ENCODE measurements at places on chromosomes 12 and 14.

- peak; percentile 12 for DNase-seq
These were observed 35.5 kb downstream of the CCDC60 start for GRCh38 chr12:119369907-119370546.

DNA sequence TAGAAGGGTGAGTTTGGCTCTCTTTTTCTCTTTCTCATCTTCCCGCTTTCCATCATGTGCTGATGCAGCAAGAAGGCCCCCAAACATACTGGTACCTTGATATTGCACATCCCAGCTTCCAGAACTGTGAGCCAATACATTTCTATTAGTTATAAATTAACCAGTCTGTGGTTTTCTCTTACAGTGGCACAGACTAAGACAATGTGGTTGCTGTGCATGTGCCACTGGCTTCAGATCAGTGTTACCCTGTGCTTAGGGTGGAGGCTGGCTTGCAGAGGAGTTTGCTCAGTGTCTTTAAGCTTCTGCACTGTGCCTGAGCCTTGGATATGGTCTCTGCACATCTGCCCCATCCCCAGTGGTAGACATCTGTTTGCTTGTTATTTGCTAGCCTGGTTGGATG lies 5.5 kb downstream of the IFI27L2 start:
- DNase-seq, result no peak

DNA sequence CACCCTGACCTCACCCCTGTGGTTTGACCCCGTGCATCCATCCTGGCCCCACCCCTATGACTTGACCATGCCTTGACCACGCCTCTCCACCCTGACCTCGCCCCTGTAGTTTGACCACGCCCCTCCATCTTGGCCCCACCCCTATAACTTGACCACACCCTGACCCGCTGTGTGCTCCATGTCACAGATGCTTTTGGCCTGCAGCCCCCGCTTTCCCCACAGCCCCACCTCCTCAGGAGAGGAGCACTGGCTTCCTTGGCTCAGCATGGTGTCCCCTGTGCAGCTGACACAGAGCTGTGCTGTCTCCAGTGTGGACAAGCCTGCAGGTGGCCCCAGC lies 269.9 kb upstream of the SFSWAP start:
- no peak for DNase-seq

DNA sequence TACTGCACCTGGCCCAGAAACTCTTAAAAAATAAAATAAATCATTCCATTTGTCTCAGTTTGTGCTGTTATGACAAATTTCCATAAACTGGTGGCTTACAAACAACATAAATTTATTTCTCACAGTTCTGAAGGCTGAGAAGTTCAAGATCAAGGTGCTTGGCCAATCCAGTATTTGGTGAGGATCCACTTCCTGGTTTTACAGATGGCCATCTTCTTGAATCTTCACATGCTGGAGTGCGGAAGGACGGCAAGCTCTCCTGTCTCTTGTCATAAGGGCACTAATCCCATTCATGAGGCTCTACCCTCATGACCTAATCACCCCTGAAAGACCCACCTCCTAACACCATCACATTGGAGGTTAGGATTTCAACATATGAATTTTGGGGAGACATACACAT lies 29.9 kb upstream of the MYBPC1 start:
- peak; percentile 50 for DNase-seq

DNA sequence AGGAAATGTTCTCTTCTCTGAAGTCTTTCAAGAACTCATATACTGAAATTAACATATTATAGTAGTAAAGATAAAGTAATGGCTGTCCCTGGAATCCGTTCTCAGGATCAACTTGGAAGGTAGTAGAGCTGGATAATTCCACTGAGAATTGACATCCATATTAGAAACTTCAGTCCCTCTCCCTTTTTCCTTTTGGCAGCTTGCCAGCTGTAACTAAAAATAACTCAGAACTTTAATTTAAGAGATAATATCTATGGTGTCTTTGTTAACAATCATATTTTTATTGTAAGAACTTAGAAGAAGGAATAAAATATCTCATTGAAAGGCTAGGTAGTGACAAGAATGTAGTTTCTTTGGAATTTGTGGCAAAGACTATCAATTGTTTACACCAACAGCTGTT lies 61.4 kb upstream of the PLEKHA5 start:
- DNase-seq, result no peak

- DNase-seq, result no peak
These were observed 8.4 kb downstream of the KRT8 start for GRCh38 chr12:52896190-52897100.

- DNase-seq, result no peak
These were observed 50.9 kb downstream of the CHGA start for GRCh38 chr14:92973798-92974372.

DNA sequence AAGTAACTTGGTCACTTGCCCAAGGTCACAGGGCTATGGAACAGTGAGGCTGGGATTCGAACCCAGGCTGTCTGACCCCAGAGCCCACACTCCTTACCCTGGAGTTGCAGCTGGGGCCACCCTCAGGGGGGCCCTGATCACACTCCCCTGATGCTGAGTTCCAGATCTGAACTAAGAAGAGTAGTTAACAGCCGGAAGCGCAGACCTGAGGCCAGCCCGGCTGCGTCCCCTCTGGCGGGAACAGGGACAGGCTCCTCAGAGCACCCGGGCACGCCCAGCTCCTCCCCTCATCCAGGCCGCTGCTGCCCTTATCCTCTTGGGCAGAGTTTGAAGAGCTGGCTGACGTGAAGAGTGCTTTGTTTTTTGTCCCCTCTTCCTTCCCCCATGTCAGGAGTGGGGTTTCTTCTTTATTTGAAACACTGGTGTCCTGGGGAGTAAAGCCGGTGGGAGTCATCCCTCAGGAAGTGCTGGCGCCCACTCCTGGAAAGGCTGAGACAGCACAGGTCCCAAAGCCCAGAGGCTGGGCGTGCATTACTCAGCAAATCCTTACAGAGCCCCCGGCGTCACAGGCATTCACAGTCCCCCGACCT lies 8.7 kb downstream of the PHB2 start:
- peak; percentile 88 for DNase-seq

- DNase-seq, result no peak
These were observed 1395.1 kb downstream of the LRFN5 start for GRCh38 chr14:43001731-43002130.

DNA sequence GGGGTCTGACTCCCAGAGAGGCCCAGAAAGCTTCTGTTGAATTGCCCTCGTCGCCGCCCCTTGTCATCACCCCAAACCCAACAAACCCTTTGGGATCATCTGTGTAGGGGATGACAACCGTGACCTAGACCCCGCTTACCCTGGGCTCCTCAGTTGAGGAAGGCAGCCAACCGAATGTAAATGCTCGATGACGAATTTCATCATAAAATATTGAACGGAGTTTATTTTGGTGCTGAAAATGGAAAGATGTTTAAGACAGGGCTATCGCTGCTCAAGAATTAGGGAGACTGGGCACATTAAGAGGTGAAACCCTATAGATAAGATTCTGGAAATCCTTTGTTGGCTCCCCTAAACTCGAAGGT lies 512 bp downstream of the ACTR10 start:
- no peak for DNase-seq

- no peak for DNase-seq
These were observed 35.0 kb upstream of the FUT8 start for GRCh38 chr14:65377576-65377975.

DNA sequence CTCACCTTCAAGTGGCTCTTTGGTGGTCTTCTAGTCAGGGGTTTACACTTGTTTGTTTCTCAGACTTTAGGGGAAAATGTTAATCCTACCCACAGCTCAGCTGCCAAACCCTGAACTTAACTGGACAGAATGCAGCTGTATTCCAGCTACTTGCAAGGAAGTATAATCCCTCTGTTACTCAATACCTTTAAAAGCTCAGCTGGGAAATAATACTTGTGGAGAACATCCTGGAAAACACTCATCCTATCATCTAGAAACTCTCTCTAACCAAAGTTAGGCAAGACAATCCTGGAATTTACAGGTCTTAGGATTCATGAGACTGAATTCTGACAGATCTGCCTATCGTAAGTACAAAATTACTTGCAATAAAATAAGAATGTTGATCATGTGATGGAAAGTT lies 404.1 kb downstream of the ADAMTS20 start:
- DNase-seq, result no peak

DNA sequence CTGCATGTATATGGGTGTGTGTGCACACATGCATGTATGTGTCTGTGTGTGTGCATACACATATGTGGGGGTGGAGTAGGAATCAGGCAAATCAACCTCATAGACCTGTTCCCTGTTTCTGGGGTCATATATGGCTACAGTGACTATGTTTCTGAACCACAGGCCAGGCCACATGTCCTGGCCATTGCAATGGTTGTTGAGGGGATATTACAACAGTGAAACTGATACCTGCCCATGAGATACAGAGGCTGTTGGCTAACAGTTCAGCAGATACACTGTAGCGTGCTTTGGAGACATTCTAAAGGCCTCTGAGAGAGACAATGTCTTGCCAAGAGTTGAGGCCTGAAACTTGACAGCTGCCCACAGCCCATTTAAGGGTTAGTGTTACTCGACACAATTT lies 47.3 kb upstream of the FOS start:
- DNase-seq, result no peak

GRCh38 chr14:87160989-87161388 lies 832.0 kb downstream of the GALC start:
- DNase-seq, result no peak

DNA sequence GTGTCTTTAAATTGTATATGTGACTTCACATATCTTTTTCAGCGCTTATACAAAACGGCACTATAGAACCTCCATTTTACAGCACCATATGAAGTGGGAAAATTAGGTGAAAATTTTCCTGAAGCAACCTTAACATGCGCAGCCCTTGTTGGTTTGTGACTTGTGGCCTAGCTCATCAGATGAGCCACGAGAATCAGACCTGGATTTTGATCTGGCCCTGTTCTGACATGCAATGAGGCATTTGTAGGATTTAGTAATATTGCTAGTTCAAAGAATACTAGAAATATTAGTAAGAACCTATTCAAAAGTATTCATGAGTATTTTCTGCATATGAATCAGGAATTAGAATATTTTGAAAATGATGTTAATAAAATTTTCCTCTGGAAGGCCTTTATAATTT lies 2.9 kb downstream of the CDKN1B start:
- peak; percentile 44 for DNase-seq

DNA sequence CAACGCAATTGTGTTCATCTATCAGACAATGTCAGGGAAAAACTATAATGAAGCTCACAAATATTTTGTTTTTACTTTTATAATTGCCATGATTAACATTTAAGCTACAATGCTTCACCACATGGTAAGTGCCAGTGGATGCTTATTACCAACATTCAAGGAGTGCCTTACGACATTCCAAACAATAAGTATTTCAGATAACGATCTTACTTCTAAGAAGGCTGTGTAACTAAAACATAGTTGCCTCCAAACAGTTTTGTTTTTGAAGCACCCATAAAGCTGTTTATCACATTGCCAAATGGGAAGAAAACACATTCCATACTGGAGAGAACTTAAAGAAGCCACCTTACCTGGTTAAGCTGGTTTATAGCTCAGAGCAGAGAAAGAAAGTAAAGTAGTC lies 78.8 kb downstream of the RPS6KA5 start:
- DNase-seq, result no peak

GRCh38 chr14:67569011-67569650 lies 30.9 kb downstream of the PIGH start:
- DNase-seq, result no peak

DNA sequence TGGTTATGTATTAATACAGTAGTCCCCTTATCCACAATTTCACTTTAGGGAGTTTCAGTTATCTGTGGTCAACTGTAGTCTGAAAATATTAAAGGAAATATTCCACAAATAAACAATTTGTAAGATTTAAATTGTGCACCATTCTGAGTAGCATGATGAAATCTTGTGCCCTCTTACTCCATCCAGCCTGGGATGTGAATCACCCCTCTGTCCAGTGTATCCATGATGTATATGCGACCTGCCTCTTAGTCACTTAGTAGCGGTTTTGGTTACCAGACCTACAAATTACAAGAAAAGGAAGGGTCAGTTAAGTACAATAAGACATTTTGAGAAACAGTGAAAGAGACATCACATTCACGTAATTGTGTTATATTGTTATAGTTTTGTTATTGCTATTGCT lies 39.9 kb upstream of the MDGA2 start:
- DNase-seq, result no peak

DNA sequence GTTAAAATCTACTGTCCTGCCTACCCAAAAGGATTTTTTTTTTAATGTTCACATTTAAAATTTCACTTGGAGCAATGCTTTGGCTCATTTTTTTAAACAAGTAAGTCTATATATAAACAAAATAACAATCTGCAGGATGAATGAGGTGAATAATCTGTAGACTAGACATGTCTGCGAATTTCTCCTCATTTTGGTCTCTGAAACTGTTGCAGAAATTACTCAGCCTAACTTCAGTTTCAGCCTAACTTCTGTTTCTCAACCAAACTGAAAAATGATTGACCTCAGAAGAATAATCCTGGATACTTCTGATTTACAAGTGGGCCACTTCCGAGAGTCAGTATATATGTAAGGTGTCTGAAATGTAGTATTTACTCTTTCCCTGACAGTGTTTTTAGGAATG lies 39.8 kb upstream of the NPAS3 start:
- no peak for DNase-seq

- DNase-seq, result no peak
These were observed 4.6 kb downstream of the ANO6 start for GRCh38 chr12:45220363-45220931.

DNA sequence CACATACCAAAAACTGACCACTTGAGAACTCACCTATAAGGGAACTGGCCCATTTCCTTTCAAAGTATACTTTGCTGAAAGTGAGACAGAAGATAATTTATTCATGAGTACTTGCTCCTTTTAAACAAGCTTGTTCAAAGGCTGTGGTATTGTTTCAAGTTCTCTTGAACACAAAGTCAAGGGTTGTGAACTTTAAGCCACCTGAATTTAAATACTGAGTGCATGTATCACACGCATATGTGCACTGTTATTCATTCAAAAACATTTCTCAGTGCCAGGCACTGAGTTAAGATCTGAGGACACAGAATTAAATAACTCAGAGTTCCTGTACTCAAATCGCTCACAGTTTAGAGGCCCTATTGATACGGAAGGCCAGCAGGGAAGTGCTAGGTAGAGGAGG lies 19.1 kb upstream of the LDHB start:
- DNase-seq, result no peak

DNA sequence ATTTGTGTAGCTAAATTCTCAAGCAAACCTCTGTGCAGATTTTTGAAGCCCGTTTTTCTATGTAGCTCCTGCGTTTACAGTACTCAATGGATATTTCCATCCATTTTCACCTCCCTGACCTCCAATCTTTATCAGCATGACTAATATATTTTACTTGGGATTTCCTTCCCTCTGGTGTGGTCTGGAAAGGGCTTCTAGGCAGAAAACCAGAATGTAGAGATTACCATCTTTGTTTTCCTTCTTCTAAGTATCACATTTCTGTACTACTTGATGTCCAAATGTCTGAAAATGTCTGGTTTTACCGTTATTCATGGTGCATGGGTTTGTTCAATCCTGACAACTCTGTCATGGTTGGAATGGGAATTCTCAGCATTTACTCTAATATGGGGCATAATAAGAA lies 907.6 kb upstream of the FLRT2 start:
- no peak for DNase-seq

DNA sequence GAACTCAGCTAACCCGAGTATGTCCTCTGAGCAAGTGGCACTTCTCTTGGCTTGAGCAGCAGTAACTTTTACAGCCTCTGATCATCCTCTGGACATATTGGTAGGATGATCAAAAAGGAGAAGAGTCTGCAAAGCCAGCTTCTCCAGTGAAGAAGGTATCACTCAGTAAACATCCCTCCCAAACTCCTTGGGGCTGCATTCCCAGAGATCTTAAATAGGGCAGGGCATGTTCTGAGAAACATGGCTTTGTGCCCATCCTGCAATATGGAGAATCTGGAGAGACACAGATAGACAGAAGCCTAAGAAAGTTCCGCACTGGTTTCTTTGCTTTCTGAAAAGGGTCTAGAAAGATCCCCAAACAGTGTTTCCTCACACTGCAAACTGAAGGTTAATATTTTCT lies 65.4 kb downstream of the RBM19 start:
- DNase-seq, result no peak
